ENCODE measurements at places on chromosomes 12 and 14. TPM values are rescaled to one million over a fixed set of nuclear protein-coding genes. Genes with fewer than 3 reads are reported as not detected.

The FBLN5 gene
- total RNA-seq, result 2.0 TPM

The SLC39A5 gene
- 0.86 TPM for total RNA-seq

The CCDC184 gene
- total RNA-seq, result not detected

The CACNA2D4 gene
- 12.3 TPM for total RNA-seq

The TMEM63C gene
- 0.80 TPM for total RNA-seq

The DYNC1H1 gene
- 280 TPM for total RNA-seq

The CHGA gene
- not detected for total RNA-seq

The FGF23 gene
- not detected for total RNA-seq

The CACNA1C gene
- total RNA-seq, result 0.09 TPM

The NKX2-1 gene
- total RNA-seq, result not detected

All from T-helper 2 cell treated with Interferon-gamma antibody and Interleukin-4, amounts not matched to agents 100 ng/mL and 5 ng/mL, for 36 hours (primary cell).